ENCODE measurements at places on chromosomes 5 and 9. TPM values are rescaled to one million over a fixed set of nuclear protein-coding genes. Genes with fewer than 3 reads are reported as not detected.
A peak's percentile ranks its signal among the peaks of the same experiment; 100 is the strongest.

DNA sequence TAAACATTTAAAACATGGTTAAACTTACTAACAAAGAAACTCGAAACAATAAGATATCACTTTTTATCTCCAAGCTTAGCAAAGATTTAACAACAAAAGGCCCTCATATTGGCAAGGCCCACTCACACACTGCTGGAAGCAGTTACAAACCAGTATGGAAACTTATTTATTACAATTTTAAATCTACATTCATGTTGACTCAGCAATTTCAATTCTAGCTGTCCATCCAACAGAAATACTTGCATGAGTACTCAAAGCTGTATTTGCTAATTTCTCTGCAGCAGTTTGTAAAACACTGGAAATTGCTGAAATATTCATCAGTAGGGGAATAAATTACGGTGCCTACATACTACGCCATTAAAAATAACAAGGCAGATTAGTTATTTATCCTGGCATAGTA lies 2.8 kb upstream of the DNAJA1 start:
- no peak for DNase-seq

GRCh38 chr5:169993485-169993790 lies 13.1 kb upstream of the INSYN2B start:
- no peak for DNase-seq

DNA sequence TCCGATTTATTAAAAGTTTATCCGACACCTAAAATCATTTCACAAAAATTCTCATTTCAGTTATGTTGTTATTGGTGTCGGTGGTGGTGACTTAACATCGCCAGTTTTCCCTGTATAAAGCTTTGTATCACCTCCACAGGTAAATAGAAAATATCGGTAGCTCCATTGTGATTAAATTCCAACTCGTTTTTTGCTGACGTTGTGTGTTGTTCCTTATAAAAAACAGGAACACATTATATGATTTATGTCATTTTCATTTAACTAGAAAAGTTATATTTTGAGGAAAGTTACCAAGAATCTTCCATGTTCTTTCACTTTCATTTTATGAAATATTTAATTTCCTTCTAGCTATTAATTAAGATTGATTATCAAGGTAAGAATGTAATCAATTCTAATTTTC lies 635.9 kb downstream of the CDH18 start:
- no peak for DNase-seq

DNA sequence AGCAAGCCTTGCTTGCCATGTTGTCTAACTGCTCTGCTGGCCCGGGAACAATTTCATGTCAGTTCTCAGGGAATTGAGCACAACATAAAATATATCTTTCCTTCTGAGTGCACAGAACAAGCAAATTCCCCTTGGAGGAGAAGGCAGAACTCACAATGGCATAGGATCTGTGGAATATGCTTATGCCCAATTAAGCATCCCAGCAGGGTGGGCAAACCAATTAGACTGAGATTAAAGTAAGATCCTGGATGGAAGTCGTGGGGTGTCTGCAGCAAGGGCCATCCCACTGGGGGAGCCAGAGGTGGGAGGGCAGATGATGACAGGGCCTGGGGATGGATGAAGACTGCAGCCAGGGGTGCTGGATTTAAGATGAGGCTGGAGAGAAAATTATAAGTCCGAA lies 114.1 kb downstream of the BRINP1 start:
- DNase-seq = no peak

- DNase-seq = no peak
These were observed 94.3 kb downstream of the MVB12B start for GRCh38 chr9:126420643-126421564.

- DNase-seq = no peak
These were observed 22.9 kb downstream of the C5orf15 start for GRCh38 chr5:133945568-133945967.

- DNase-seq = peak; percentile 61
These were observed 151.5 kb downstream of the SEMA6A start for GRCh38 chr5:116423141-116423540.

DNA sequence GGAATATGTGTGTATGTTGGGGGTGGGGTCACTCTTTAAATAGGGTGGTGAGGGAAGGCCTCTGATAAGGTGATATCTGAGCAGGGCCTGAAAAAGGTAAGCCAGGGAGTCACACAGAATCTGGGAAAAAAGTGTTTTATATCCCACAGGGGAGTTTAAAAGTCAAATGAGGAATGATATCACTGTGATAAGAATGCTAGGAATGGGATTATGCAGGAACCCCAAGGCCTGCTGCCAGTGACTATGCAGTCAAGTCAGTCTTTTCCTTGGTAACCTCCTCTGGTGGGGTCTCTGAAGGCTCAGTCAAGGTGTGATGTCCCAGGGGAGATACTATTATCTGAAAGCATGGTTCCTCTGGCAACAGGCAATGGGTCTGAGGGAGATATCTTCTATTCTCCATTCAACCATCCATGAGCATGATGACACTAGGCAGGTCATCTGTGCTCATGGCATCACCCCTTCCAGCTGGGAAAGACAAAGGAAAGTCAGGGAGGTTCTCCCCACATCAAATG lies 53.5 kb downstream of the GRIA1 start:
- DNase-seq = no peak

GRCh38 chr5:163456029-163456589 lies 3.8 kb downstream of the NUDCD2 start:
- DNase-seq = no peak

DNA sequence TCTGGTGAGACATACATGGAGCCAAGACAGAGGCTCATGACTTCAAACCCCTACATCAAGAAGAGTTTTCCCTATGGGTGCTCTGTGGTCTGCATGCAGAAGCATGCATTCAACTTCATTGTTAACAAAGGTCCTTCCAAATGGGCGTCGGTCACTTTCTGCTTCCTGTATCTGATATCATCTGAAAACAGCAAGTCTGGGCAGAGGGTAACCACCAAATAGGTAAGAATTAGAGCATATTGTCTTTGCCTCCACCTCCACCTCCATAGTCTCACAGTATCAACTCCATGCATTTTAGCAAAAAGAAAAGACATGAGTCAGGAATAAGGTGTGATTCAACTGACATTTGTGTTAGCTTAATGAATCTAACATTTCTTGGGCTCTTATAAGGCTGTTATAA lies 462.9 kb downstream of the DMRT2 start:
- DNase-seq = no peak

DNA sequence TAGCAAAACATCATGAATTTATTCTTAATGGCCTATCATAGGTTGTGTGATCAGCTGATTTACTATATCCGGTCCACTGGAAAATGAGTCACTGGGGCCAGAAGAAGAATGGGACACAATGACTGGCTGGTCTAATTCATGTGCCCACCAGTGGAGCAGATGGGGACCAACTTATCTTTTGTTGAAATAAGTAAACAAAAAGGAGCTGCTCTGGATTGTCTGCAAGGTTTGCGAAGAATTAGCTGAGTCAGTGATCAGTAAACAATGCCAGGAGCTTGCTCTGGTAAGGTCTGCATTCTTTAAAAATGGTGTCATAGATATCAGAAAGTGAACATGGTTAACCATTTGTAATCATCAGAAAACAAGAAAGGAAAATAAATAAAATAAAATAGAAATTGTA lies 128.0 kb downstream of the RASEF start:
- no peak for DNase-seq

DNA sequence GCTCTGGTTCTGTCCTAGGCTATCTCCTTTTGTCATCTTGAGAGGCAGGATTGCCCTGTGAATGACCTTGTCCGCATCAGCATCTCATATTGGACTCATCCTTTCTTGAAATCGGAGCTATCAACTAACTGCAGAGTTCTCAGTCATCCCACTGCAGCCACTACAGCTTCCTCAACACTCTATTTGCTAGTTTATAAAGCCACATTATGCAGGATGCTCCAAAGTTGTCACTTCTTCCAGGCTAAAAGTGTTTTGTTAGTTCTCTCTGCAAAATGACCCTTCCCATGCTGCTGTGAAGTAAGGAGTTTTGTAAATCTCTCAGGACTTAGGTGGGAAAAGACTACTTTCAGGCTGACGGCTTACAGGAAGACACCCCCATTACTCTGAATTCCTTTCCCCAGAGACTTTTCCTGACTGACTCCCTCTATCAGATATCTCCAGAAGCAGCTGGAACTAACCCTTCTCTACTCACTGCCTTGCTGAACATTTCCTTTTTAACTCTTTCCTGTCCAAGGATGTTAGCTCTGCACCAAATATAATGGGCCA lies 257.6 kb downstream of the NFIB start:
- DNase-seq = no peak

DNA sequence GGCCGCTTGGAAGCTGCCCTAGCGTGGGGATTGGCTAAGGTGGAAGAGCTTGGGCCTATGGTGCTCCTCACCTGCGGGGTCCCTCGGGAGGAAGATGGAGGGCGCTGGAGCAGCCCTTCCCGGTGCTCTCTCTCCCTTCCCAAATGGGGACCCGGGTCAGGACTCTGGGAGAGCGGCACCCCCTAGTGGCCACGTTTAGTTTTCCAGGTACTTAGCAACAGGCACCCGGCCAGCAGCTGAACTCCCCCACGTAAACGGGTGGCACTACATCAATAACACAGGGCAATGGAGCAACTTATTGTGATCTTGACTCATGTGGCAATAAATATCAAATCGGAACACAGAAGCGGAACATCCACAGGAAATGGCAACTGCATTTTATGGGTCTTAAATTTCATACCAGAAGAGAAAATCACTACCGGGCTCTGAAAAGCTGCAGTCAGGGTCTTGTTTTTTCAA lies 316.6 kb downstream of the AGTPBP1 start:
- peak; percentile 71 for DNase-seq

Gene FAM221B
- polyA plus RNA-seq = 0.16 TPM

Gene STK32A
- polyA plus RNA-seq = 13.5 TPM

GRCh38 chr9:129457325-129457779 lies 163.5 kb downstream of the C9orf50 start:
- DNase-seq = no peak

GRCh38 chr9:93801581-93802284 lies 153.4 kb downstream of the BARX1 start:
- DNase-seq = no peak

- no peak for DNase-seq
These were observed 854 bp upstream of the TEX48 start for GRCh38 chr9:114682846-114683245.

DNA sequence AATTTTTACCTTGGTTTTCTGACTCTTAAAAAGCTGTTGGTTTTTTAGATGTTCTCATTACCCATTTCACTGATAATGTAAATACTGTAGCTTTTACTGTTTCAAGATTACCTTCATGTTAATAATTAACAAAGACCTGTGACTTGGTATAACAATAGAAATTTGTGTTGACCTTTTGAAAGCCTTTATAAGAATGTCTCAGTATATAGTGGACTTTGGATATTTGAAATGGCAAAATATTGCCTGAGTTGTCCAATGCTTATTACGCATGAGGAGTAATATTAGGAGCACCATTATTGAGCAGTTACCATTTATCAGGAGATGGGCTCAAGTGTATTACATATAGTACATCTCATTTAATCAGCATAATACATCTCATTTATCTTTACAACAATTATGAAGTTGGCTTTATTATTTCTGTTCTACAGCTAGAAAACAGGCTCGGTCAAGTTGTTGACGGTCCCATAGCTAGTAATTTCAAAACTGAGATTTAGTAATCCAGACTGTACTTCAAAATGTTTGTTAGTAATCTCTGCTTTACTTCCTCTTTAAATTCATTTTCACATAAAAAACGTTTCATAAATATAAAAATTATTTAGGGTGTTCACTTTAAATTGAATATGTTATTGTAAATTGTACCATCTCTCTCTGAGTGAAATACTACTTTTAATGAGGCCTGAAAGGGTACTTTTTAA lies 50.7 kb upstream of the FKTN start:
- no peak for DNase-seq

- DNase-seq = no peak
These were observed 13.8 kb upstream of the CCL28 start for GRCh38 chr5:43425983-43426382.

DNA sequence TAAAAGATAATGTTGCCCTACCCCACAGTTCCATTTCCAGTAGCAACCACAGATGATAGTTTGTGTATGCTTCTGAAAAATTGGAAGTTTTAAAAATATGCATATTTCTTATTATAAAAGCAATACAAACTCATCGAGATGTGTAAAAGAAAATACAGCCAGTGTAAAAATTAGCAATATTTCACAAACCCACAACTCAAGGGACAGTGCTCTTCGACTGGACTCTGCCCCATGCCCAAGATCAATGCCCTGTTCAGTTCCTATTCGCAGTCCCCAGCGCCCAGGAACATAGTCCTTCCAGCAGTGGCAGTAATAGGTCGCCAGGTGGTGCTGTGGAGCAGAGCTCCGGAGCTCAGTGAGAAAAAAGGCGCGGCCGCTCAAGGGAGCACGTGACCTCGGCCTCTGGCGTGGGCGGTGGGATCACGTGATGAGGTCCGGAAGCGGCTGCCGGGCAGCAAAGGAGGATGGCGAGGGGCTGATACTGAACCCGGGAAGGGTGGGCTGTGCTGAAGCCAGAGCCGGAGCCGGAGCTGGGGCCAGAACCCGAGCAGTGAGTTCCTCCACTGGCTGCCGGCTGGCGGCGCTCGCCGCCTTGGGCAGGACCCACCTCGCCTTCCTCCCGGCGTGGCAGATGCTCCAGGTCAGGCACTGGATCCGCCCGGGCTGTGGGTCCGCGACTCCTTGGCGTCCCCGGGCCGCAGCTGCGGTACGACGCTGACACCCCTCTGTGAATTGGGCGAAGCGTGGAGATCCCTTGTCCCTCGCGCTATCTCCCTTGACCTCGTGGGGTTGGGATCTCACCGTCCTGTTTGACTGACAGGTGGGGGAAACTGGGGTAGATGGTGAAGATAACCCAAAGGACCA lies at the start of gene SLC36A1:
TSS of gene SLC36A1 (plus strand) at position 430 of the 864 bp plus-strand sequence. CDS start 11,190 bp downstream, outside the sequence.
- DNase-seq = peak; percentile 84

DNA sequence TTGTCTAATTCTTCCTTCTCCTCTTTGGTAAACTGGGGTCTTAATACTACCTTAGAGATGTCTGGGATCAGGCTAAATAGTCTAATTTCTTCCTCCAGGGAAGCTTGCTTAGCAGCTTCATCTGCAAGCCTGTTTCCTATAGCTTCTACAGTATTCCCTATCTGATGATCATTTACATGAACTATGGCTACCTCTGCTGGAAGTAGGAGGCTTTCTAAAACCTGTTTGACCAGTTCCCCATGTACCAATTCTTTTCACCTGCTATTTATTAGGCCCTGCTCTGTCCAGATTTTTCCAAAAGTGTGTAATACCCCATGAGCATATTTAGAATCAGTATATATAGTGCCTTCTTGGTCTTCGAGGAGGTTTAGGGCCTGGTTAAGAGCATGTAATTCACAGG lies 619.8 kb downstream of the HINT1 start:
- DNase-seq = no peak

GRCh38 chr9:91948597-91949391 lies 1.2 kb downstream of the ROR2 start:
- no peak for DNase-seq

- no peak for DNase-seq
These were observed 13.2 kb downstream of the FRMPD1 start for GRCh38 chr9:37663926-37664325.

GRCh38 chr5:10130881-10131280 lies 118.8 kb downstream of the ATPSCKMT start:
- DNase-seq = no peak

GRCh38 chr9:83065233-83065632 lies 2.3 kb upstream of the RASEF start:
- no peak for DNase-seq

- no peak for DNase-seq
These were observed at the start of gene LAMC3 for GRCh38 chr9:131008909-131009618. TSS of gene LAMC3 (plus strand) at chr9:131009174. CDS start at chr9:131009215, 41 bp downstream.

- no peak for DNase-seq
These were observed 3.7 kb upstream of the BSPRY start for GRCh38 chr9:113345671-113346070.
